ENCODE measurements at places on chromosomes 6 and 20.

DNA sequence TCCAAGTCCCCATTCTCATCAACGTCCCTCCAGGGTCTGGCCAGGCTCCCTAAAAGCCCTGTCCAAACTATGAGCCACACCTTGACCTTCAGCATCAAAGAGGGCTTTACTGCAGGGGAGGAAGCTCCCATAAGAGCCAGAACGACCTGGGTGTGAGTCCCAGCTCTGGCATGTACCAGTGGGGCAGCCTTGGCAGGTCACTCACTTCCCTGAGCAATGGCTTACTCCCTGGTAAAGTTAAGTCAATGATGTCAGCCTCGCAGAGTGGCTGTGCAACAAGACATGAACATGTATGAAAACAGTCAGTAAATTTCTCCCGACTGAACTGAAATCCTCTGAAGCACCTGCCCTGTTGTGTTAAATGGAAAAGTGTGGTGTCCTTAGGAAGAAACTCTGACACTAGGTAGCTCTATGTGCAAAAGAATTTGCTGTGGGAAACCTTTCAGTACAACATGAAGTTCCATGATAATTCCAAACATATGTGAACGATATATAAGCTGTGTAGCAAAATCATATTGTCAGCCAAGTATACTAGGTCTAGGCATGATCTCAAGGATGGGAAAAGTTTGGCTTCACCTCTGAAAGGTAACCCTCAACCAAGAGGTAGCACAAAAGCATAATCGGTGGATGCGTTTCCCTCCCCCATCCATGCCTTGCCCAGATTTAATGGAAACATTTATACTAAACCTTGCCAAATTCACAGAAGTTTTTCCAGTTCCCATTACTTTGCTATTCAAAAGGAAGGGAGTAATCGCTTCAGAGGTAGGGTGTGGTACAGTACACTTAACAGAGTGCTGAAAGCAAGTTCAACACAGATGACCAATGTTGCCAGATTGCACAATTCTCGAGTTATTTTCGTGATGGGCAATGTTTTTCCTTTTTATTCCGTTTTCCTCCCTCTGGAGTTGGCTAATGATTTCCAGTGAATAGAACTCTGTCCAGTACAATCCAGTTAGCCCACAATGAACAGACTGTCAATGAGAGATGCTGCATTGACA is 49.0 kb upstream of the RANBP9 start:
- ATAC-seq, result no peak

DNA sequence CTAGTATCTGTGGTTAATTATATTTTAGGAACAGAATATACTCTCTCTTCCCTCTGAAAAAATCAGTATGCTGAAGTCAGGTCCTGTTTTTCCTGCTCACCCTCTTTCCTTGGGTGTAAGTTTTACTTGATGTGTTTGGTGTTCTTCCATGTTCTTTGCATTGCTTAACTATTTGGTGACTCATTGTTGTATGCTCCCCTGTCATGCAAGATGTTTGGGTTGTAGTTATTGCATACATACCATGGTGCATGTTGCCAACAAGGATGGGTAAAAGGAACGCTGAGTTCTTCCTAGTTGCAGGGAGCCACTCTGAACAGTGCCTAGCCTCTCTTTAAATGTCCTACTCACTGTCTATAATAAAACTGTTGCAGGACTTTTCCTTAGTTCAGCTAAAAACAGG is 207.9 kb upstream of the LAMP5 start:
- no peak for ATAC-seq

- ATAC-seq, result no peak
Observed at GRCh38 chr6:1502041-1502440, 107.7 kb upstream of the FOXC1 start.

DNA sequence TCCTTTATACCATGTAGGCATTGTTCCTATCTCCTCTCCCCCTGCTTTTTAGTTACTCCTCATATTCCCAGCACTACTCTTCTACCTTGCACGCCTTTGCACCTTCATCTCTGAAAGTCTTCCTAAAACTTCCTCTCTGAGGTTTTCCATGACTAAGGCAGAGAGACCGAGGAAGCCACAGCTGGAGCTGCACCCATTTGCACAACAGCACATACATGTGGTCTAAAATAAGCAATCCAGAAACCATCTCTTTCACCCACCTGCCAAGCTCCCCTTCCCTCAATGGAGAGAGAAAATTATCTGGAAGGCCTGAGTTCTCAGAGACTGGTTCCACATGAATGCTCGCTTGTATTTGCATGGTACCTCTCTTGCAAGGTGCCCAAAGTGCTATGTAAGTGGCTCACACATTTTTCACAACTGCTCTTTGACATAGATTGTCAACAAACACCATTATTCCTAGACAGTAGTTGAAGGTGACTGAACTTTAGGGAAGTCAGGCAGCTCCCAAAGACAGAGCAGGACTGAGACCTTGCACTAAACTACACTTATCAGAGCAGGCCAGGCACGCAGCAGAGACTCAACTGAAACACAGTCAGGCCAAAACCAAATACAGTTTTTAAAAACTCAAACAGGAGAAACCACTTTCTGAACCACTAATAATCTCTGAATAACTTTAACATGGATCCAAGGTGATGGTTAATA is 313.2 kb downstream of the TFAP2A start:
- ATAC-seq, result no peak

DNA sequence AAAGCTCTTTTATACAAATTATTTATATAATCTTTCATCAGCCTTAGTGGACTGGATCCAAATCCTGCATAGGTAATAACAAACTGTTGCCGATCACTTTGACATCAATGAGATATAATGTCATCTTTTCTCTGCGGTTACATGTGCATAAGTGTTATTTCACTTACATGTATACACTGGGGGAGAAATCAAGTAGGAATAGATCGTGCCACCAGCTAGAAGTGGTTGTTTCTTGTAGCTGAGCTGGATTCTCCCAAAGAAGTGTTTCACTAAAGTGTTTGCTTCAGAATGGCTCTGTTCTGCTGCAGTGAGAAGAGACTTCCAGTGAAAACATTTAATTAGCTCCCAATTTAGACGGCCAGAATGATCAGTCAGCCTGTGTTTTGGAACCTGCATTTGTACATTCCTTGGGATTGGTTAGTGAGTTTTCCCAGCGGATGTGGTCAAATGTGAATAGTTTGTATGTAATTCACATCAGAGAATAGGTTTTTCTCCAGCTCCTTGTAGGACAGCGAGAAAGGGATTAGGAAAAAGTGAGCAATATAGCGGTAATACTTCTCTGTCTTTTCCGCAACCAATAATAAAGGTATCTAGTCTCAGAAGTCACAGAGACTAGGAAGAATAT is 163.1 kb upstream of the CCN2 start:
- no peak for ATAC-seq

GRCh38 chr6:119830494-119831295 is 481.1 kb upstream of the MAN1A1 start:
- ATAC-seq, result no peak

- ATAC-seq, result no peak
Observed at GRCh38 chr20:41350408-41350962, 9.9 kb downstream of the LPIN3 start.

GRCh38 chr6:145705561-145705960 is 29.8 kb downstream of the EPM2A start:
- no peak for ATAC-seq

DNA sequence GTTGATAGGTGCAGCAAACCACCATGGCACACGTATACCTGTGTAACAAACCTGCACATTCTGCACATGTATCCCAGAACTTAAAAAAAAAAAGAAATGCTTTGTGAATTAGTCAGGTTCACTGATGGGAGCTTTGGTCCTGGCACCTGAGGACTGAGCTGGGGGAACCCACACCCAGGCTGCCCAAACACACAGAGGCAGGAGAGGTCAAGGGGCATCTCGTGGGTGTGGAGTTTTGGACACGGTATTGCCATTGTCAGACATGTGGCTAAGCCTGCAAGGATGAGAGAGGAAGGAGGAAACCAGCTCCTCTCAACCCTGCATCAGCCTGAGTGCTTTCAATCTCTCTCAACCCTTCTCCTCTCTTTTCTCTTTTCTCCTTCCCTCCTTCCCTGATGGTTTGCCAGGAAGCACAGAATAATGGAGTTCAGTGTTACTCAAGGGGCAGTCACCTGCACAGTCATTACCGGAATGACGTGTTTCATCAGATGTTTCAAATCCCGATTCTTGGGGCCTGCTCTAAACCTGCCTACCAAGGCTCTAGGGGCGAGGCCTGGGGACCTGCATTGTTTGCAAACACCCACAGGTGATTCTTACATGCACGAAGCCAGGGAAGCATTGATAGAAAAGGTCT is 89.9 kb upstream of the NEDD9 start:
- no peak for ATAC-seq

- ATAC-seq, result no peak
Observed at GRCh38 chr6:150238846-150239407, 96.1 kb downstream of the PPP1R14C start.

DNA sequence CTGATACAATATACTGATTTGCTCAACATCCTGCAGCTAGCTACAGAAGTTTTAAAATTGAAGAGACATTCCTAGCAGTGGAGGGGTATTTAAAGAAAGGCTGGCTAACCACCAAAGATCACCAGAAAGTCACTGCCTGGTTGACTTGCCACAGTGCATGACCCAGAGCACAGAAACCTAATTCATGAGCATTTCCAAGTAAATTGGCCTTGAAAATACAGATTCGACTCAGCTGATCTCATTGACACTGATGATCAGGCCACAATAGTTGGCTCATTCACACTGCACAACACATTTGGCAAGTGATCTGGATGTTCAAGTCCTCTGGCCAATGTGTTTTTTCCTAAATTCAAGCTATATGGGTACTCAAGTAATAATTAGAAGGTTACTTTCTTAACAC is 13.3 kb upstream of the TDRD6 start:
- ATAC-seq, result no peak

- no peak for ATAC-seq
Observed at GRCh38 chr6:21444711-21445260, 148.8 kb upstream of the SOX4 start.

- no peak for ATAC-seq
Observed at GRCh38 chr6:152343735-152344360, 293.3 kb downstream of the SYNE1 start.

DNA sequence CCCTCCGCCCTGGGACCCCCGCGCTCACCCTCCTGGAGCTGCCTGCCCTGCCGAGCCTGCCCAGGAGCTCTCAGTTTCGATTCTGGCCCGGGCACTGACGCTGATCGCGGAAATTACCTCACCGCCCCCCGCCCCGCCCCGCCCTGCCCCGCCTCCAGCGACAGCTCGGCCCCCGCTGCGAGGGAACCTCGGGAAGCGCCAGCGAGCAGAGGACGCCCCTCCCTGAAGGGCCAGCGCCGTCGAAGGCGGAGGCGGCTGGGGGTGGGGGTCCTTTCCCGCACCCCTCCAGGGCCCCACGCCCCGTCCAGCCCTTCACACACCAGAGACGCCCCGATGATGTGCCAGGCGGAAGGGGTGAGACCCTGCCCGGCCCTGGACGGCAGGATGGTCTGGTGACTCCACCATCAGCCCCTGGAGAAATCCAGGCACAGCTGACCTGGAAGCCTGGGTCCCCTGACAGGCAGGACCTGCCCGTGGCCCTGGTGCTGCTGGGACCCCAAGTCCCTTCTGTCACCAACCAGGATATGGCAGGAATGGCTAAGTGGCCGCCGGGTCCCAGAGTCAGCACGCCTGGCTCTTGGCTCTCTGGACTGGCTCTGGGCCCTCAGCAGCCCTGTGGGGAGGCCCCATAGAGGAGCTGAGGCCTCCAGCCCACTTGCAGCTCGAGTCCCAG is at the start of gene HELZ2:
Gene HELZ2 (minus strand): TSS at position 84 of the 673 bp plus-strand sequence. CDS start 1,854 bp downstream, outside the sequence.
- ATAC-seq, result peak; percentile 89

GRCh38 chr6:19231878-19232561 is 605.1 kb upstream of the ID4 start:
- ATAC-seq, result no peak

- ATAC-seq, result no peak
Observed at GRCh38 chr20:19780261-19780660, 22.2 kb downstream of the RIN2 start.

DNA sequence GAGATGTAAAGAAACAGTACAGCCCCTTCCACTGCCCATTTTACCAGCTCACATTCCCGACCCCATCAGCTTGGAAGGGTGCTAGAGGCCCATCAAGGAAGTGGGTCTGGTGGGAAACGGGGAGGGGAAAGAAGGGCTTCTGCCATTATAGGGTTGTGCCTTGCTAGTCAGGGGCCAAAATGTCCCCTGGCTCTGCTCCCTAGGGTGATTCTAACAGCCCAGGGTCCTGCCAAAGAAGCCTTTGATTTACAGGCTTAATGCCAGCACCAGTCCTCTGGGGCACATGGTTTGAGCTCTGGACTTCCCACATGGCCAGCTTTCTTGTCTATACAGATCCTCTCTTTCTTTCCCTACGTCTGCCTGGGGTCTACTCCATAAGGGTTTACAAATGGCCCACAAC is 10.6 kb upstream of the ZNF76 start:
- no peak for ATAC-seq

- no peak for ATAC-seq
Observed at GRCh38 chr20:41126719-41127118, 10.6 kb upstream of the PLCG1 start.

- ATAC-seq, result no peak
Observed at GRCh38 chr6:113434641-113435040, 422.5 kb upstream of the MARCKS start.

Data from stimulated activated memory B cell treated with anti-CD40 and anti-IgM and Interleukin-4, amounts not matched to agents 10 μg/mL and 1 μg/mL and 100 μg/mL, for 72 hours (primary cell).